ENCODE measurements at places on chromosomes 11 and 22.

GRCh38 chr11:133997554-133997953, 40.8 kb upstream of the IGSF9B start:
- DNase-seq: no peak

DNA sequence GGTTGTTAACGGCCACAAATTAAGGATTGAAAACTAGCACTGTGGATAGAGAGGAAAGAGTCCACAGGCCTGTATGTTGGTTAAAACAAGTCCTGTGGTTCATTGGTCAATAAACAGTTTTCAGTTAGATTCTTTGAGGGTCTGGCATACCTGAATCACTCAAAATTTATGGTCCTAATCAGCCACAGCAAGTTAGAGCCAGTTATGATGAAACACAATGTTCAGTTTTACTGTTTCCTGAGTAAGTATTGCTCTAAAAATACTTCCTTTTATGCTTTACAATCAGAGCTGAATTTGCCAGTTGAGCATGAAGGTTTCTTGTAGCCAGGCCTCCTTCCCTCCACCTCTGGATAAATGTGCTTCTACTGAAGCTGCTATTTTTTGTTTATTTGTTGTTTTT, 12.9 kb upstream of the CAT start:
- no peak for DNase-seq

DNA sequence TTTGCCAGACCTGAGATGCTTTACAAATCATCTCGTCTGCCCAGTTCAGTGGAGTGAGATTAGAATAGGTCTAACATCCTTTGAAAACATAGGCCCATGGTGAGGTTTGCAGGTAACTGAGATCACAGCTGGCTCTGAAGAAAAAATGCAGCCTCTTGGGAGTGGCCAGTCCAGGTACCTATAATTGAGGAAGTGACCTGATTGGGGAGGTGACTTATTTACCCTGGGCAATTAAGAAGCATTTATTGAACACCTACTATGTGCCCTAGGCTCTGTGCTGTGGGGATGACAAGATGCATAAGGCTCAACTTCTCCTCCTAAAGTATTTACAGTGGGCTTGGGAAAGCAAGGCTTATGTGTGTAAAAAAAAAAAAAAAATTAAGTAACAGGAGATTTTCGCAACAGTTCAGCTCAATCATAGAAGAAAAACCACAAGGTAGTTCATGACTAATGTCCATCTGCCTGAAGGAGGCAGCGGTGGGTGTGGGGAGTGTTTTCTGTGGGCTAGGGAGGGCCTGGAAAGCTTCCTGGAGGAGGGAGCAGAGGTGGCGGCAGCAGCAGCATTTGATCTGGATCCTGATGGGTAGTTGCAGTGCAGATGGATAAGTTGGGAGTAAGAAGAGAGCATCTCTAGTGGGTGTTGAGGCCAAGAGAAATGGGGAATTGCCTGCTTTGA, 16.1 kb downstream of the MICAL2 start:
- DNase-seq: no peak

DNA sequence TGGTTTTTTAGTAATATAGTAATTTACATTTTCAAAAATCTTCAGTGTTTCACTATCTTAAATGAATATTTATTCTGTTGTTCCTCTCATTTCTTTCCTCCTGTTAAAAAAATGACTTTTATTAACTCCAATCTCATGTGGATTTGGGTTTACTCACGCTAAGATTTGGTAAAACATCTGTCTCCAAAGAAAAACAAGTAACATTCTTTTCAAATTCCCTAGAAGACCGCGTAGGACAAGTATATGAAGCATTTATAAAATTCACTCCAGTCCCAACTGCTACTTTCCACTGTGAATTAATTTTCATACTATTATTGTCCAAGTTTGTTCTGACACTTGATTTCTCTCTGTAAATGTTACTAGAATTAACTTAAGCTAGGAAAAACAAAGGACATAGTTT, 26.2 kb downstream of the SBF2 start:
- DNase-seq: no peak

DNA sequence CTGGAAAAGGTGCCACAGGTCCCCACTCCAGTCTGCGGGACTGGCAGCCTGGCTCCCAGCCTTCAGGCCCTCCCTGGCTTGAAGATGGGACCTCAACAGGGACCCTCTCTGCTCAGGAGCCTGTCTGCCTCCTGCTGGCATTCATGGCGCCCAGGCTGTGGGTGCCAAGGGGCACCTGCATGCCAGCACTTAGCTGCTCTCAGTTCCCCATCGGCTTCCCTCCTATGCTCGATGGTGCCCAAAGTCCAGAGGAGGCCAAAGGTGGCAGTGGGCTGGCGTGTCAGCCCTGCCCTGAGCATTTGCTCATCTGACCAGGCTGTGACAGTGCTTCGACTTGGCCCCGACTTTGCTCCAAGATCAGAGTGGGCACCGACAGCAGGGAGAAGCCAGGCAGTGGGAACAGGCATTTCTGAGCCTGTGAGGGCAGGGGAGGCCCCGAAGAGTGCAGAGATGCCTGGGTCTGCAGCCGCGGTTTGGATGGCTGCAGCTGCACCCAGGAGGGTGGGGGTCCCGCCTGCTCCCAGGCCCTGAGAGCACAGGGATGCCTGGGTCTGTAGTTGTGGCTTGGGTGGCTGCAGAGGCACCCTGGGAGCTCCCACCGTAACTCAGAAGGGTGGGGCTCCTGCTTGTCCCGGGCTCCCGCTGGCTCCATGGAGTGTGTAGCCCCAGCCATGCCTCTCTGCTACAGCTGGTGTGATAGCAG, 463.6 kb downstream of the TBC1D22A start:
- no peak for DNase-seq

GRCh38 chr11:119854521-119854920, 125.5 kb upstream of the NECTIN1 start:
- no peak for DNase-seq

All from activated CD4-positive, alpha-beta T cell treated with anti-CD3 and anti-CD28 coated beads, Interleukin-2, Interleukin-6, amounts not matched to agents 100 ng/mL and 50 ng/mL, durations not matched to agents 16 hours and 8 hours (primary cell).